Prostate gland (tissue), 2 donors: ENCODE measurements at places on chromosomes 12 and 14.

- H3K36me3 ChIP-seq: no peaks in the 10 kb centered on the region
- no peak overlapping the region for H3K27ac ChIP-seq
- H3K27me3 ChIP-seq: no peaks in the 10 kb centered on the region
- no peak for DNase-seq
- no peaks in the 10 kb centered on the region for H3K4me1 ChIP-seq
- H3K4me3 ChIP-seq: no peak overlapping the region
These were observed 928.6 kb downstream of the TMEM121 start for GRCh38 chr14:106455026-106455425.

DNA sequence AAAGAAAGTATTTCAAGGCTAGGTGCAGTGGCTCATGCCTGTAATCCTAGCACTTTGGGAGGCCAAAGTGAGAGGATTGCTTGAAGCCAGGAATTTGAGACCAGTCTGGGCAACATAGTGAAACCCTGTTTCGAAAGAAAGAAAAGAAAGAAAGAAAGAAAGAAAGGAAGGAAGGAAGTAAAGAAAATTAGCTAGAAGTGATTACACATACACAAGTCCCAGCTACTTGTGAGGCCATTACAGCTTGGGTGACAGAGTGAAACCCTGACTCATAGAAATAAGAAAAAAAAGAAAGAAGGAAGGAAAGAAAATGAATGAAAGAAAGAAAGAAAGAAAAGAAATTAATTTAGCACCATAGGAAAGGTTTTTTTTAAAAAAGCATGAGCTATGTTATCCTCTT, 33.3 kb upstream of the PPP1CC start:
- H3K36me3 ChIP-seq: no peaks in the 10 kb centered on the region
- no peak overlapping the region for H3K27ac ChIP-seq
- no peak overlapping the region for H3K4me3 ChIP-seq

DNA sequence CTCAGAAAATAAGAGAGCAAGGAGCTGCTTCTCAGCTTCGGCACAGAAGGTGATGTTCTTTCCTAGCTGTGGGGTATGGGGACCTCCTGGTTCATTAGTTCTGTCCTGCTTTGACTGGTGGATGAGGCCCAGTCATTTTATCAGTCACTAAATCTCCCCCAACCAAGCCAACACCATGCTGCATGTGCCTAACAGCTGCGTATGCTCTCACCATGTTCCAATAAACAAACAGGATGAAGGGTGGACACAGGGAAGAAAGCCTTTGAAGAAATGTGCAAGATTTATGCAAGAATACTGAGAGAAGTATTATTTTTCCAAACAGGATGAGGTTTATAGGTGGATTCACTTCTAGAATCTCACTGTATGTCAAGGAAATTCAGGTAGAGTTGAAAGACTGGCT, 156.2 kb downstream of the TMEM132C start:
- H3K36me3 ChIP-seq: no peaks in the 10 kb centered on the region
- H3K4me1 ChIP-seq: no peaks in the 10 kb centered on the region
- no peak overlapping the region for H3K27ac ChIP-seq
- H3K4me3 ChIP-seq: no peak overlapping the region
- peaks cover 2% of the 10 kb centered on the region for H3K27me3 ChIP-seq
- DNase-seq: no peak

- peak; percentile 6 for DNase-seq
- H3K27ac ChIP-seq: peak overlapping the region; percentile 78
- H3K27me3 ChIP-seq: no peaks in the 10 kb centered on the region
- peak overlapping the region; percentile 78 for H3K4me3 ChIP-seq
These were observed 591 bp downstream of the GXYLT1 start for GRCh38 chr12:42144158-42144407.
